Keratinocyte (primary cell): ENCODE measurements at places on chromosomes 1 and 21. TPM values are rescaled to one million over a fixed set of nuclear protein-coding genes. Genes with fewer than 3 reads are reported as not detected.
A peak's percentile ranks its signal among the peaks of the same experiment; 100 is the strongest.

GRCh38 chr1:10625076-10625475 lies 150.3 kb downstream of the PEX14 start:
- peaks cover 2% of the 10 kb centered on the region for H3K4me1 ChIP-seq

- no peak for DNase-seq
- H3K4me3 ChIP-seq, result no peak overlapping the region
- H3K4me1 ChIP-seq, result peaks cover 11% of the 10 kb centered on the region
- H3K27ac ChIP-seq, result no peak overlapping the region
- no peaks in the 10 kb centered on the region for H3K36me3 ChIP-seq
Measured at GRCh38 chr1:41446851-41447610, 37.5 kb downstream of the EDN2 start.

- peaks cover 1% of the 10 kb centered on the region for H3K36me3 ChIP-seq
- peak overlapping the region; percentile 1 for H3K27ac ChIP-seq
- no peaks in the 10 kb centered on the region for H3K27me3 ChIP-seq
Measured at GRCh38 chr1:198168227-198168626, 11.4 kb downstream of the NEK7 start.

Gene NT5C1A
- polyA plus RNA-seq, result not detected in 3 replicates

Gene GSTM1
- polyA plus RNA-seq, result 11.2 to 18.2 TPM (median 13.5 TPM) in 3 replicates

DNA sequence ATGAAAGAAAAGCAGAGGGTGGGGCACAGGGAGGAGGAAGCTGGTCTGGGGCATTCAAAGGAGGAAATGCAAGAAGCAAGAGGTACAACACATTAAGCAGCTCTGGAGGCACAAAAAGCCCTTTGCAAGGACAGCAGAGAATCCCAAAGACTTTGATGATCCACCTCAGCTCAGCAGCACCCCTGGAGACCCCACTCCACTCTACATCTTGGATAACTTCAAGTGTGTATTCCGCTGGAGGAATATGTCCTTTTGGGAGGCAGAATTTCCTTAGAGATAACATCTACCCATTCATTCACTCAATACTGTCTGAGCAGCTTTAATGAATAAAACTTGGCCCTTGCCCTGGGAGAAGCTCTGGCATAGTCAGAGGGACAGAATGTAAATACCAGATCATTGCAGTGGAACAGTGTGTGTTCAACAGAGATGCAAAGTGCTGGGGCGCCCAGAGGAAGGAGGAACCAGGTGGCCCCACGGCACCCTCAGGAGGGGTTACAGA lies 599.7 kb downstream of the KIF26B start:
- no peak for DNase-seq
- H3K4me1 ChIP-seq, result no peaks in the 10 kb centered on the region
- H3K4me3 ChIP-seq, result no peak overlapping the region

GRCh38 chr21:37435120-37435519 lies 68.5 kb downstream of the DYRK1A start:
- H3K36me3 ChIP-seq, result peaks cover 2% of the 10 kb centered on the region
- peaks cover 12% of the 10 kb centered on the region for H3K4me1 ChIP-seq
- no peak overlapping the region for H3K4me3 ChIP-seq
- no peaks in the 10 kb centered on the region for H3K27me3 ChIP-seq

GRCh38 chr1:21638531-21639341 lies 30.4 kb downstream of the RAP1GAP start:
- peak overlapping the region; percentile 28 for H3K27ac ChIP-seq
- no peaks in the 10 kb centered on the region for H3K36me3 ChIP-seq
- H3K4me3 ChIP-seq, result no peak overlapping the region
- DNase-seq, result peak; percentile 66

Gene RPRD2
- 7.0 to 13.5 TPM (median 9.1 TPM) in 3 replicates for polyA plus RNA-seq
